ENCODE measurements at places on chromosomes 12 and 14.

- no peak for DNase-seq
Observed at GRCh38 chr12:46147144-46147543, 121.7 kb downstream of the SLC38A1 start.

GRCh38 chr12:111557271-111558106 lies 41.6 kb downstream of the ATXN2 start:
- DNase-seq = no peak

DNA sequence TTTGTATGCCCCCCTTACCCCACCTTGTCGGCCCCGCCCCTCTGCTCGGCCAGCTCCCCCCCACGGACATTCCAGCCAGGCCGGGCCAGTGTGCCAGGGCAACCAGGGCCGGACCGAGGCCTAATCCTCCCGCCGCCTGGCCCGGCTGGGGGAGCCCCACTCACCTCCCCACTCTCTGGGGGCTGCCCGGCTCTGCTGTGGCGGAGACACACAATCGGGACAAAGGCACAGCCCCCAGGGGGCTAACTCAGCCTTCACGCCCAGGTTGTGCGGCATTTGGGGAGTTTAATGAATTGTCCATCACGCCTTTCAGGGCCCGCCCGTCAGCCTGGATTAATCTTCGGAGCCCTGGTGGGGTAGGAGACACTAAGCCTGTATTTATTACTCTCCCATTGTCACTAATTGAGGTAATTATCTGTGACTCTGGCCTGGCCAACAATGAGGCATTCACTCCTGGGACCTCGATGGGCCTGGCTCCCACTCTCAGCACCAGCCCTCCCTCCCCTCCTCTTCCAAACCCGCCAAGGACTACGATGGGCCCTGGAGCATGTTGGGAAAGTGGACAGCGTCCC lies 8.7 kb downstream of the WNT1 start:
- DNase-seq = no peak

DNA sequence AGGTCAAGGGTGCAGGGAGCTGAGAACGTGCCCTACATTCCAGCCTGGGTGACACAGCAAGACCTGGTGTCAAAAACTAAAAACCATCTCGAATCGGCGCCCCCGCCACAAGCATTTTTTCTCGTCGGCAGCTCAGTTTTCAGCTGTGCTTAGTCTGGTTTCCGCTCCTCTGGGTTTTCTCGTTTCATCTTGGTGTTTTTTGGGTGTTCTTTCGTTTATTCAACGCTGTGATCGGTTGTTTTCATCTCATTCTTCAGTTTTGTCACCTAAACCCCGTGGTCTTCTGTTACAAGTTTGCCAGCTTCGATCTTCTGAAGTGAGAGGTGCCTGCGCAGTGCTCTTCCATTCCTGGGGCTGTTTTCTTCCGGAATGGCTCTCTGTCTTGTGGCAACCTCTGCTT lies 41.4 kb downstream of the NOC4L start:
- DNase-seq = no peak

- DNase-seq = no peak
Observed at GRCh38 chr14:36944307-36945010, 227.9 kb downstream of the SLC25A21 start.

GRCh38 chr14:49306152-49306751 lies 279.9 kb downstream of the RPS29 start:
- DNase-seq = no peak

DNA sequence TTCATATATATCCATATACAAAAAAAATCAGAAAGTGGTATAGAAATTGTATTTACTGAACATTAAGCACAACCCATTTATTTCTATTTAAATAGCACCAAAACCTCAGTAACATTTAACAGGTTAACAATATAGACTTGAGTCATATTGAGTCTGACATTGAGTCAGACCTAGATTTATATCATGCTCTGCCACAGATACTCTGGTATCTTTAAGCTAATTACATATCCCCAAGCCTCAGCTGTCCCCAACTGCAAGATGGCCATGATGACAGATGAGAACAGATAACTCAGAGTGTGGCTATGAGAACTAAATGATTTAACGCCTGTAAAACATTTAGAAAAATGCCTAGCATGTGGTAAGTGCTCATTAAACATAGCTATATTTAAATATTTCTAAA lies 40.3 kb downstream of the IFNG start:
- no peak for DNase-seq

GRCh38 chr12:19615384-19615725 lies 176.1 kb downstream of the AEBP2 start:
- DNase-seq = no peak

GRCh38 chr12:25069224-25069623 lies 120.3 kb upstream of the BCAT1 start:
- no peak for DNase-seq

GRCh38 chr14:32808644-32809043 lies 130.0 kb upstream of the NPAS3 start:
- DNase-seq = no peak

GRCh38 chr14:100692859-100693558 lies 33.7 kb upstream of the DLK1 start:
- no peak for DNase-seq

GRCh38 chr12:105970885-105971284 lies 167.9 kb downstream of the NUAK1 start:
- no peak for DNase-seq

DNA sequence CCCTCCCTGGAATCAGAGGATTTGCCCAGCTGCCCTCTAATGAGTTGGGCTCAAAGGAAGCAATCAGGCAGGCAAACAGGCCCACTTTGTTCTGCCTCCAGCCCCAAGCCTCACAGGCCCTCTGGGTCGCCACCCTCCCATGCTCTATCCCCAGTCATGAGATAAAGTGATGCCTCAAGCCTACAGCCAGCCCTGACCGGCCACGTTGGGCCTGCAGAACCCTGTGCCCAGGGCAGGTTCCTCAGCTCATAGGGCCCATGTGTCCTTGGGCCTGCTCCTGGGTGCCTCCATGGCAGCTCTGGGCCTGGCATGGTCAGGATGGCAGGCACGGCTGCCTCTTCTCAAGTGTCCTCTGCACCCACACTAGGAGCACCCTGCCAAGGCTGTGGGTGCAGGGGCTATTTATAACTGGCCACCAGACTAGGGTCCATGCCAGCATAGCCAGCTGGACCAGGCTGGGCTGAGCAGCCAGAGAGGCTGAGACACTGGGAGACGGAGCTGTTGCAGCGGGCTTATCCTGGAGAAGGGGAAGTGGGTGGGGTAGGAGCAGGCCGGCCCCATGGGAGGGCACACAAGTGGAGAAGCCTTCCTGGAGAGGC lies 20.2 kb downstream of the HDAC7 start:
- no peak for DNase-seq

GRCh38 chr12:23559268-23559753 lies 390.2 kb downstream of the SOX5 start:
- DNase-seq = no peak

DNA sequence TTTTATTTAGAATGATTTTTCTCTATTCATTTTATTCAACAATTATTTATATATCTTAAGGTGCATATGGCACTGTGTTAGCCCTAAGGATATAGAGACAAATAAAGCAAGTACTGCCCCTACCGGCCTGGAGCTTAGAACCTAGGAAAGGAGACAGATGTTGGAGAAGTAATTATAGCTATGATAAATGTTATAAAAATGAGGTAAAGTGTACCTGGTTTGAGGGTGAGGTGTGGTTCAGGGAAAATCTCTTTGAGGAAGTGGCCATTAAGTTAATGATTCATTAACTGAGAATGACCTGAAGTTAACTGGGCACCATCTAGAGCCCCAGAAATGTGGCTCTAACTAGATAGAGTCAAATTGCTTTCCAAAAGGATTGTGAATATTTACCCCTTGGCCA lies 31.9 kb downstream of the CDKL1 start:
- DNase-seq = no peak

DNA sequence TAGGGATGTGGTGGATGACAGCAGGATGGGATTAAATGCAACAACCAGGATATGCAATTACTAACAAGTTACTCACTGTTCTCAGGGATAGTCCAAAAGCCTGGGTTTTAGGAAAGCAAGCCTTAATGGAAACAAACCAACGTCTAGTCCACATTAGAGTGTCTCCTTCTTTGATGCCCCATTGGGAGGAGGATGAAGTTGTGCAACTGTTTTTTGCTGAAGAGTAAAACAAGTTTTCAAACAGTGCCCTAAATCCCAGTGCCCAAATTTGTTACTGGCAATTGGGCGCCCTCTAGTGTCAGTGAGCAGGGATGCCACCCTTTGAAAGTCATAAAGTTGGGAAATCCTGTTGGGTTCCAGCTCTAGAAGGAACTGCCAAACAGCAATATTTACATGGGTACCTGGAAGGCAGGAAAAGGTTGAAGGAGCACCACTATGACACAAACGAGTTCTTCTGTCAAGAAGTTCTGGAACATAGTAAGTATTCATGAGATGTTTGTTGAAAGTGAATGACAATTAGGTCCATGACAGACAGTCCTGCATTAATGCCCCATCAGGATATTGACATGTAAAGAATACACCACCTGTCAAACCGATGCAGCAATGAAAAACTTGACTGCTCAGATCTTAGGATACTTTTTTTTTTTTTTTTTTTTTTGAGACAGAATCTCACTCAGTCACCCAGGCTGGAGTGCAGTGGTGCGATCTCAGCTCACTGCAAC lies 11.1 kb upstream of the DPF3 start:
- no peak for DNase-seq

DNA sequence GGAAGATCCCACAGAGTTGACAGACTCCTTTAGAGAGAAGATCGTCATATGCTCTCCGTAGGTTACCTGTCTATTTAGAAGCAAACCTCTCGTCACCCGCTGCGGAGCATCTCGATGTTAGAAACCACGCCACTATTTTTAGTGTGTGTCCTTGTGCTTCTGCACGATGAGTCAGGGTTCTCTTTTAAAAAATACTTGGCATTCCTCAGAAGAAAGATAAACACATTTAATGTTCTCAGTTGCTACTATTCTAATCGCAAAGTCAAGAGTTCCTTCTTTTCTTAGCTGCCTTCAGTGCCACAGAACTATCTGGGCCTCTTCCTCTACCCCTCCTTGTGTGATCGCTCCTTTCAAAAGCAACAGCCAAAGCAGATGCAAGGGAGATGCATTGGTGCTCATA lies 192.4 kb downstream of the PELI2 start:
- no peak for DNase-seq

- peak; percentile 83 for DNase-seq
Observed at GRCh38 chr14:33951183-33951840, 438 bp upstream of the EGLN3 start.

DNA sequence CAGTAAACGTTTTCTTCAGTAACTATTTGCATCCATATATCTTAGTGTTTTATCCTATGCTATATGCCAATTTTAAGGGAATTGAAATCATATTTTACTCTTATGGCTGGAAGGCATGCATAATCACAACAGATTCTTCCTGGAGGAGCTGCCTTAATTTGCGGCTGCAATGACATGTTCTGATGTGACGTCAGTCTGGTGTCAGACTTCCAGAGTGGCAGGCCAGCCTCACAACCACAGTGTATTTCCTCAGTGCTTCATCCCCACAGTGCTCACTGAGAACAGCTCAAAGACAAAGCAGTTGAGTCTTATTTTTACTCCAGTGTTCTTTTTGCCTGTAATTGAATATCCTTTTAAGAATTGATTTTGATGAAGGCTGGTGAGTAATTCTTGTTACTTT lies 107.1 kb downstream of the PLEKHA5 start:
- no peak for DNase-seq

DNA sequence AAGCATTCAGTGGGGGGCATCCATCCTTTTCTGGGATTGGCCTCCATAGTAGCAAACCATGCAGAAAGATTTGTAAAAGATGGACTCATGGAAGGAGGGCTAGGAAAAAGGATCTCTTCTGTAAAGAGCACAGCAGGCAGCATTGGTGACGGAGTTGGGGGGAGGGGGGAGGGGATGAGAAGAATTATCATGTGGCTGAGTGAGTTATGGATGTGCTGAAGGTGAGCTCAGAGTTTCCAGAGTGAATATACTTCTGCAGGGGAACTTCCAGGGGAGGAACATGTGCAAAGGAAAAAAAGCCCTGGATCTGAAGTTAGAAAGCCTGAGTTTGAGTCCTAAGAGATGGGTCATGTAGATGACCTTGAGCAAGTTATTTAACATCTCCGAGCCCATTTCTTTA lies 3.9 kb upstream of the B4GALNT3 start:
- DNase-seq = no peak

- DNase-seq = no peak
Observed at GRCh38 chr12:86787419-86787818, 531.2 kb upstream of the MGAT4C start.

- no peak for DNase-seq
Observed at GRCh38 chr12:84497819-84498218, 414.8 kb downstream of the SLC6A15 start.

DNA sequence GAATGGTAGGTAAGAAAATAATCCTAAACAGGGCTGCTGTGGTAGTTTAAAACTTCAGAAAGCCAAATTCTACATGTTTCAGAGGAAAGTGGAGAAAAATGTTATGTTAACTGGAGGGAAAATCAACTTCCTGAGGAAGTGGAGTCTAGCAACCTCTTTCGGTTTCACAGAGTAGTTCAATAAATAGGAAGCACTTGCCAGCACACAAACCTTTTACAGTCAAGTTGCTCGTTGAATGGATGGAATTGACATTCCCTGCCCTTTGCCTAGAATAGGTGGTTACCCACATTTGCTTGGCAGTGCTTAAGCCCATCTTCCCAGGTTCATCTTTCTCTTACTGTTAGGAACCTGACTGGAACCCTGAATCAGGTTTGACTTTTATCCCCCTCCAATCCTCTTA lies 15.9 kb downstream of the ANKRD13A start:
- DNase-seq = no peak

DNA sequence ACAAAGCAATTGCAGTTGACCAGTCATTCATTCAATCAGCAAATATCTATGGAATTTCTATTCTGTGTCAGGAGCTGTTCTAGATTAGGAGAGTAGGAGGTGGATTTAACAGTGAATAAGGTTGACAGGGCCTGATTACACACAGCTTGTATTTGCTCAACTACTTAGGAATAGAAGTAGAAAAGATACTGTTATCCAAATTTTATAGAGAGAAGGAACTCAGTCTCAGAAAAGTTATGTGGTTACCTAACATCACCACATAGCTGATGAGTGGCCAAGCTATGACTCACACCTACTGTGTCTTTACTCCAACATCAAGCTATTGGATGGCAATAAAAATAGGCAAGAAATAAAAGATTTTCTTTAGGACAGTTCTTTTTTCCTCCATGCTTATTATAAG lies 374.8 kb downstream of the RMST start:
- DNase-seq = no peak

GRCh38 chr12:65444996-65445395 lies 166.5 kb downstream of the MSRB3 start:
- DNase-seq = no peak

- DNase-seq = no peak
Observed at GRCh38 chr12:13175499-13175898, 21.0 kb upstream of the EMP1 start.

- no peak for DNase-seq
Observed at GRCh38 chr14:77098529-77099353, 683 bp downstream of the CIPC start.

GRCh38 chr12:50618864-50619609 lies 114.3 kb downstream of the DIP2B start:
- no peak for DNase-seq
